HepG2 (cell line): ENCODE measurements at places on chromosomes 5 and 9. TPM values are rescaled to one million over a fixed set of nuclear protein-coding genes. Genes with fewer than 3 reads are reported as not detected.

The PCDHB13 gene
- total RNA-seq = 0.52 and 0.80 TPM in 2 replicates

The TERT gene
- total RNA-seq = 1.2 and 5.9 TPM in 2 replicates

The TPM2 gene
- total RNA-seq = 0.20 and 3.1 TPM in 2 replicates

The IFNA14 gene
- total RNA-seq = not detected in 2 replicates

The PAPPA gene
- 0.08 and 0.09 TPM in 2 replicates for total RNA-seq

The PTGES2 gene
- total RNA-seq = 68.5 and 79.8 TPM in 2 replicates

The LHX6 gene
- 0.70 and 1.3 TPM in 2 replicates for total RNA-seq

The HRH2 gene
- total RNA-seq = not detected in 2 replicates

The PITX1 gene
- 13.1 and 20.2 TPM in 2 replicates for total RNA-seq

The GCNT4 gene
- total RNA-seq = 0.22 and 0.27 TPM in 2 replicates

The CDH6 gene
- not detected in 2 replicates for total RNA-seq

The CXCL14 gene
- total RNA-seq = not detected in 2 replicates

The CCDC180 gene
- total RNA-seq = 1.5 and 2.5 TPM in 2 replicates

The EQTN gene
- not detected in 2 replicates for total RNA-seq

The SV2C gene
- not detected in 2 replicates for total RNA-seq

The ADGRV1 gene
- total RNA-seq = 0.84 and 1.7 TPM in 2 replicates

The CYLC2 gene
- not detected in 2 replicates for total RNA-seq

The PRRX2 gene
- total RNA-seq = not detected in 2 replicates

The FYB1 gene
- not detected in 2 replicates for total RNA-seq

The TTC23L gene
- 1.1 and 1.4 TPM in 2 replicates for total RNA-seq

The C9orf43 gene
- 0.18 and 0.31 TPM in 2 replicates for total RNA-seq

The ITGA1 gene
- 11.6 and 23.1 TPM in 2 replicates for total RNA-seq

The ADAMTS13 gene
- 0.69 and 0.91 TPM in 2 replicates for total RNA-seq

The C5orf52 gene
- not detected in 2 replicates for total RNA-seq

The ATP10B gene
- total RNA-seq = not detected in 2 replicates

The PGM5 gene
- total RNA-seq = not detected in 2 replicates

The IGIP gene
- total RNA-seq = 2.1 and 2.4 TPM in 2 replicates

The SLC31A1 gene
- 45.9 and 70.0 TPM in 2 replicates for total RNA-seq

The PAX5 gene
- total RNA-seq = not detected in 2 replicates
